A549 treated with RU486 at 1 μM for 4 hours (cell line): ENCODE measurements at places on chromosomes 12 and 14. TPM values are rescaled to one million over a fixed set of nuclear protein-coding genes. Genes with fewer than 3 reads are reported as not detected.

Gene TMCC3
- 0.86 to 1.1 TPM (median 1.1 TPM) in 5 replicates for total RNA-seq

Gene LRRC43
- total RNA-seq, result 0.10 to 0.27 TPM (median 0.14 TPM) in 3 of 5 replicates, not detected in the others

Gene ACYP1
- 18.6 to 25.8 TPM (median 23.5 TPM) in 5 replicates for total RNA-seq

Gene CPM
- total RNA-seq, result 4.7 to 9.4 TPM (median 8.7 TPM) in 5 replicates

Gene ZDHHC22
- 0.11 to 0.26 TPM (median 0.20 TPM) in 5 replicates for total RNA-seq

Gene DNAI7
- 0.14 to 0.33 TPM (median 0.19 TPM) in 3 of 5 replicates, not detected in the others for total RNA-seq

Gene MTERF2
- 3.0 to 7.4 TPM (median 4.5 TPM) in 5 replicates for total RNA-seq

Gene FAM181A
- total RNA-seq, result not detected in 5 replicates

Gene CLEC14A
- not detected in 5 replicates for total RNA-seq

Gene TAS2R43
- total RNA-seq, result not detected in 5 replicates

Gene AQP6
- total RNA-seq, result not detected in 5 replicates

Gene PTMS
- 655 to 1,143 TPM (median 965 TPM) in 5 replicates for total RNA-seq

Gene PELI2
- total RNA-seq, result 0.32 to 2.5 TPM (median 1.3 TPM) in 5 replicates

Gene CEP170B
- total RNA-seq, result 15.5 to 27.9 TPM (median 21.4 TPM) in 5 replicates

Gene IAPP
- total RNA-seq, result not detected in 5 replicates

Gene PTCSC3
- total RNA-seq, result not detected in 5 replicates

Gene RNF31
- 18.9 to 37.4 TPM (median 28.0 TPM) in 5 replicates for total RNA-seq

Gene TSPAN9
- total RNA-seq, result 18.7 to 30.3 TPM (median 22.9 TPM) in 5 replicates

Gene WIF1
- not detected in 5 replicates for total RNA-seq

Gene RBP5
- total RNA-seq, result not detected in 5 replicates

Gene KRT6C
- not detected in 5 replicates for total RNA-seq

Gene RPGRIP1
- 0.07 to 0.71 TPM (median 0.23 TPM) in 5 replicates for total RNA-seq

Gene CD163
- total RNA-seq, result not detected in 5 replicates

Gene HSPA2
- 33.3 to 42.6 TPM (median 40.0 TPM) in 5 replicates for total RNA-seq

Gene IKZF4
- total RNA-seq, result 1.8 to 3.4 TPM (median 2.4 TPM) in 5 replicates

Gene P2RX2
- not detected in 5 replicates for total RNA-seq

Gene GALNT4
- 2.9 to 6.9 TPM (median 6.2 TPM) in 5 replicates for total RNA-seq

Gene STAT2
- 10.6 to 11.7 TPM (median 11.3 TPM) in 5 replicates for total RNA-seq

Gene SLC38A4
- not detected in 5 replicates for total RNA-seq

Gene TPPP2
- total RNA-seq, result not detected in 5 replicates

Gene POTEG
- not detected in 5 replicates for total RNA-seq

Gene JAG2
- 13.6 to 24.8 TPM (median 23.0 TPM) in 5 replicates for total RNA-seq

Gene INHBC
- total RNA-seq, result not detected in 5 replicates

Gene HCAR3
- 0.09 to 0.19 TPM (median 0.10 TPM) in 4 of 5 replicates, not detected in the other for total RNA-seq

Gene ZBTB39
- 4.4 to 6.0 TPM (median 5.7 TPM) in 5 replicates for total RNA-seq

Gene KRT77
- not detected in 5 replicates for total RNA-seq
